SW480 (cell line): ENCODE measurements at places on chromosomes 13 and 19.

GRCh38 chr13:77815330-77815729, 103.3 kb downstream of the EDNRB start:
- no peak for DNase-seq

- DNase-seq, result no peak
These were observed 19.3 kb downstream of the RNASEH2B start for GRCh38 chr13:50928659-50929462.

DNA sequence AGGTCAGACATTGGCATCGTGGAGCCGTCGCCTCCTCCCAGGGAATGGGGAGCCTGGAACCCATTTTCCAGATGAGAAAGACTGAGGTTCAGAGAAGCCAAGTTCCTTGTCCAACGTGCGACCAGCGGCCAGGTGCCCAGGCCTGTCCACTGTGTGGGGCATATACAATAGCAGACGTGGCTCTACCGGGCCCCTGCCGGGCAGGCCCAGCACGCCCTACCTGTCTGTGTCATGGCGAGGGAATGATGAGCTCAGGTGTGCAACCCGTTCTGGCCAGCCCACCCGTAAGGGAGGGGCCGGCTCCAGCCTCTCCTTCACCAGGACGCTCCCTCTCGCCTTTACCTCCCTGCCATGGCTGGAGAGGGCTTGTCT, 837 bp downstream of the GNA15 start:
- no peak for DNase-seq

DNA sequence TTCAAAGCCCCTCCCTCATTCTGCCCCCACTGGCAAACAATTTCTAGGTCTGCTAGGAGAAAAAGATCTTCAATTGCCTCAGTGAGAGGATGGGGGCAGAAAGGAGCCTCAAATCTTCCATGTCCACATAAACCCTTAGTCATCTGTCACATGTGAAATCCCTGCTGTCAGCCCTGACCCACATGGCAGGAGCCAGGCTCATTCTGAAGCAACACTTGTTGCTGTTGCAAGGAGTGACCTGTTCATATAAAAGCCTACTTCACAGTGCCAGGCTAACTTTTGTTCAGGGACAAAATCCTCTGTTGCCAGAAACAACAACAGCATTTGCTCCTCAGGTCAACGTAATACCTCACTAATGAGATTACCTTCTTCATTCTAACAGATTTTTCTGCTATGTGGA, 70.5 kb downstream of the IRS2 start:
- DNase-seq, result no peak

DNA sequence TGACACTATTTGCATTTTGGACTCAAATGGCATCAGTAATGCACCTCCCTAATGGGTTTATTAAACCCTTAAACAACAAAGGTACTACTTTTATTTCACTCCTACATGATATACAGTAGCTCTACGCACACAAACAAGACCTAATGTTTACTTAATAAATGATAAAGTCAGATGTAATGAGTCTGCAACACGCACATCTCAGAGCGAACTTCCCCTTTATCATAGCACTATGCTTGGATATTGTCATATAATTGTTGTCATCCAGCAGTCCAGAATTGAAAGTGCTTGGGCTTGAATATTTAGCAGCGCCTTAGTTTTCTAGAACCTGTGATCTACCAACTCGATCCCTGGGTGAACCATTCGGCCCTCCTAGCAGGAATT, 772 bp downstream of the PARP4 start:
- DNase-seq, result no peak

- no peak for DNase-seq
These were observed 143.4 kb downstream of the NALCN start for GRCh38 chr13:101272886-101273285.

GRCh38 chr19:56566904-56567273, 379 bp upstream of the ZNF470 start:
- DNase-seq, result peak; percentile 38

GRCh38 chr19:39645800-39646411, 9.8 kb upstream of the LGALS16 start:
- no peak for DNase-seq

- DNase-seq, result peak; percentile 50
These were observed 4.0 kb downstream of the SPPL2B start for GRCh38 chr19:2332341-2333026.

DNA sequence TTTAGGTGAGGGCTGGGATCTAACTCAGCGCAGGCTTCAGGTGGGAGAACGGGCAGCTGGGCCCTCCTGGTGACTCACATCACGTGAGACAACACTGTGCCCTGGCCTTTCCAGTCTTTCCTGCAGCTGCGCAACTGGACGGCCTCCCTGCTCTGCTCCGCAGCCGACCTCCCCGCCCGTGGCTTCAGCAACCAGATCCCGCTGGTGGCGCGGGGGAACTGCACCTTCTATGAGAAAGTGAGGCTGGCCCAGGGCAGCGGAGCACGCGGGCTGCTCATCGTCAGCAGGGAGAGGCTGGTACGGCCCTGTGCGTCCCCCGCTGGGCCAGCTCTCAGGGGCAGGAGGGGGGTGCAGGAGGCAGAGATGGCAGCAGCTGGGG, 8.8 kb downstream of the SPPL2B start:
- peak; percentile 76 for DNase-seq

- no peak for DNase-seq
These were observed 4.9 kb downstream of the ERCC1 start for GRCh38 chr19:45418802-45419201.

GRCh38 chr13:37379841-37380240, 218.7 kb downstream of the POSTN start:
- no peak for DNase-seq

- DNase-seq, result no peak
These were observed 1509.9 kb downstream of the SLITRK5 start for GRCh38 chr13:89181041-89181440.

- no peak for DNase-seq
These were observed 36.9 kb downstream of the DHRS12 start for GRCh38 chr13:51767100-51767499.

DNA sequence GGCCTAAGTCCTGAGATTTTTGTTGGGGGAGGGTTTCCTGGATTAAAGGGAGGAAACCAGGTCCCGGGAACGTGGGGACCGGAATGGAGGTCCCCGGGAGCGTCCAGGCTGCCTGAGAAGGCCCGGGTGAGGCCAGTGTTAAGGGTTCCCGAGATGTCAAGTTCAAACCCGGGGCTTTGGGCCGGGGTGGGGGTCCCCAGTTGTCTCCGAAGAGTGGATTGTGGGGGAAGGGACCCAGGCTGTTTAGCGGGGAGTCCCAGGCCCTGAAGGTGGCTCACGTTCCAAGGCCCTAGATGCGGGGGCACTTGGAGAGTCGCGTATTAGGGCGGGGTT, 262 bp downstream of the COX7A1 start:
- DNase-seq, result no peak

DNA sequence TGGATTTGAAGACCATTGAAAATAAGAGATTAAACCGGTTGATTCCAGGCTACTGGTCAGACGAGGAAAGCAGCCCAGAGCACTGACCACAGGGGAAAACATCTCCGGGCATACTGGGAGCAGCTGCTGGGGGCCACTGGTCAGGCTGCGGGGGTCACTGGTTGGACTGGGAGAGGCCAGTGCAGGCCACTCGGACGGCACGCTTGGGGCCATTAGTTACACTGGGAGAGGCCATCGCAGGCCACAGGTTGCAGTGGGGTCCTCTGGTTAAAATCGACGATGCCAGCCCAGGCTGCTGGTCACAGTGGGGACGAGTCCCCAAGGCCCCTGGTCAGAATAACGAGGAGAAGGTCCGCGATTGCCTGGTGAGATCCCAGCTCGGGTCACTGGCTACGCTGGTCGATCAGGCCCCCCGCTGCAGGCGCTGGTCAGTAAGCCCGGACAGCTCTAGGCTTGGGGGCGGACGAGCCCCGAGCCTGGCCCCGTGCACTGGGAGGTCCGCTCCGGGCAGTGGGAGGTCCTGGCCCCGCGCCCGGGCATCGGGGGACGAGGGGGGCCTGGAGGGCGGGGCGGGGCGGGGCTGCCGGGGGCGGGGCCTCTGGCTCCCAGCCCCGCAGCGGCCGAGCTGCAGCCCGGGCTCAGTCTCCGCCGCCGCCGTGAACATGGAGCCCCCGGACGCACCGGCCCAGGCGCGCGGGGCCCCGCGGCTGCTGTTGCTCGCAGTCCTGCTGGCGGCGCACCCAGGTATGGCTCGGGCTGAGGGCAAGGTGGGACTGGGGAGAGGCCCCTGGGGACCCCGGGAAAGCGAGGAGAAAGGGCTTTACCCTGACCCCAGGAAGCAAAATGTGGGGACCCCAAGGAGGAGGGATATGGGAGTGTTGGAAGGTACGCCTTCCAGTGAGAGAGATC, at the start of gene BCAM:
Gene BCAM, plus strand, starts transcription at position 641 of the 909 bp plus-strand sequence. Its CDS starts 22 bp downstream, at position 663.
- DNase-seq, result peak; percentile 41

GRCh38 chr13:106472621-106473020, 62.8 kb downstream of the EFNB2 start:
- DNase-seq, result no peak

DNA sequence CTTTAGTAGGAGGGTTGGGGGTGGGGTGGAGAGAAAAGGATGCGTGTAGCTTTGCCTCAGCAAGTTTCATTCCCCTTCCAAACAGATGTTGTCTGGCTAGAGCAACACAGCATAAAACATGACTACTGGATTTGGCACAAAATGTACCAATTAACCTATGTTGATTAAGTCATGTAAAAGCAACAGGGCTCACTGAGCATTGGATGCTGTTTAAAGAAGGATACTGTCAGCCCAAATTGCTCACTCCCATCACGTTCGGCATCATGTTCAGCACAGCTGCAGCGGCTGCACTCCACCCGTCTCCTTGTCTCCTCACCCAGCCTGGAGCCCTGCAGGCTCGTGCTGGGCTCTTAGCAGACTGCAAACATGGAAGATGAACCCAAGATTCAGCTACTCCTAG, 77.5 kb downstream of the DLEU7 start:
- no peak for DNase-seq

DNA sequence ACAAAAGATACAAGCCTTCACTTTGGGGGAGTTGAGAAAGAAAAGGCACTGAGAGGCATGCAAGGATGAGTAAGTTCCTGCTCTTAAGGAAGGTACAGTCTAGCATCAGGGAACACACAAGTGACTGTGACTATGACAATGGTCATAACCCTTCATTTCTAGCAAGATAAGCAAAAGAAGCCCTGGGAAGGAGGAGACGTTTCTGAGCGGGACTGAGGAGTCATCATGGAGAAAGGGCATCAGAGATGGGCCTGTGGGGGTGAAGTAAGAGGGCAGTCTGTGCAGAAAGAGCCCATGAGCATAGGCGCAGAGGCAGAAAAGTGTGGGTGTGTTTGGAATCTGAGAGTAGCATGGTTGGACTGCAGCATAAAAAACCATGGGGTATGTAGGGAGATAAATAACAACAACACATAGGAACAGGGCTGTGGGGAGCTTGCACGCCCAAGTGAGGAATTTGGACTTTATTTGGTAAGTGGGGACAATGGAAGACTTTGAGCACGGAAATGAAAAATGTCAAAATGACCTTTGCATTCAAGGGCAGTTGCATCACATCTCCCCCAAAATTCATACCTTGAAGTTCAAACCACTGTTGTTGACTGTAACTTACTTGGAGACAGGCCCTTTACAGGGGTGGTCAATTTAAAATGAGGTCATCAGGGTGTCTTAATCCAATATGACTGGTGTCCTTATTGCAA, 86.7 kb downstream of the MBNL2 start:
- no peak for DNase-seq

DNA sequence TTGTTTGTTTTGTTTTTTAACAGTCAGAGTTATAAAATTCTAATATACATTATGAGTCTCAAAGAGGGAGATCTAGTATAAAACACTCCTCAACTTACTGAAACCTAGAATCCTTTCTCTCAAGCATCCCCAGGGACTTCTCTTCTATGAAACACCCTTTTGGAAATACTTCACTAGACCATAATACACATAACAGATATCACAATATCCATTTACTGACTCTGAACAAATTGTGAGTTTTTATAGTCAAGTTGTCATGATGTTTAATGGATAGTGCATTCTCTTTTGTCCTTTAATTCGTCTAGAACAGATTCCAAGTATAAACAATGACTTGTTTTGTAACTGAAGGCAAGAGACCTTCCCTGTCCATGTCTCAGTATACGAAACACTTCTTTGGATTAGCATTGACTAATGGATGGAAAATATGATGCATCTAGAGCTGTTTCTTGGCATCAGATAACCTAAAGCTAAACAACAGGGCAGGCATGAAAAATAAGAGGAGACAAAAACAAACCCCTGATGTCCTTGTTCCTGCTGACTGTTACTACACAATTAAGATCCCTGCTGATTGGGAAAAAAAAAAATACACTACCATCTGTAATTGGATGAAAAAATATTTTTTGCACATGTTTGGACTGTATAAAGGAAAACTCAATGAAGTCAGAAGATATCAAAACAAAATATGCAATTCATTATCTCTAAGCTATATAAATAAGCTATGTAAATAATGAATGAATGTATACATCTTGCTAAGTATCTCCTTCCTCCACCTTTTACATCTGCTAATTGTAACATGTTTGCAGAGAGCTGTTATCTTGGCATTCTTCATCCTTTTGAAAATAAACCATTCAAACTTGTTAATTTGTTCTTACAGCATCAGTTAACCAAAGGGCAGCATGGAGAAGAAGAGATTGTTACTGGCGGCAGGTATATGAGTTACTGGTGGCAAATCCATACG, 214.2 kb downstream of the LACC1 start:
- no peak for DNase-seq

GRCh38 chr19:10587022-10587838, at the start of gene AP1M2:
Gene AP1M2 (minus strand): TSS chr19:10587312. CDS start chr19:10587231, 81 bp downstream.
- no peak for DNase-seq

GRCh38 chr19:50695251-50696093, 24.1 kb downstream of the SHANK1 start:
- DNase-seq, result no peak

GRCh38 chr19:41937525-41938468, 9.5 kb upstream of the ERFL start:
- no peak for DNase-seq

GRCh38 chr13:34391076-34391475, 551.0 kb upstream of the NBEA start:
- peak; percentile 5 for DNase-seq

DNA sequence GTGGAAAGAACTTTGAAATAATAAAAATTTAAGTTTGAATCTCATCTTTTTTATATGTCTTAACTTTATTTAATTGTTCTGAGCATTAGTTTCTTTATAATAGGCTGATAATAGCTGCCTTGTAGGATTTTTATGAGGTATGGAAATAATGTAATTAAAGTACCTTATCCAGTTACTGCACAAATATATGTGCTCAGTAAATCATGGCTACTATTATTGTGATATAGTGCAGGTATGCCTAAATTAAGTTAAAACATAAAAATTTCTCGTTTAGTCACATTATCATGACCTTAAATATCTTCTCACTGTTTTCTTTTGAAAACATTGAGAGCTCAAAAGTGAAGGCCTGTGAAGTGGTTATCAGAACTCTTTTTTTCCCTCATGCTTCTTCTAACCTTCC, 62.9 kb downstream of the NDFIP2 start:
- no peak for DNase-seq

GRCh38 chr19:6198896-6199239, 63.4 kb downstream of the ACSBG2 start:
- DNase-seq, result no peak

DNA sequence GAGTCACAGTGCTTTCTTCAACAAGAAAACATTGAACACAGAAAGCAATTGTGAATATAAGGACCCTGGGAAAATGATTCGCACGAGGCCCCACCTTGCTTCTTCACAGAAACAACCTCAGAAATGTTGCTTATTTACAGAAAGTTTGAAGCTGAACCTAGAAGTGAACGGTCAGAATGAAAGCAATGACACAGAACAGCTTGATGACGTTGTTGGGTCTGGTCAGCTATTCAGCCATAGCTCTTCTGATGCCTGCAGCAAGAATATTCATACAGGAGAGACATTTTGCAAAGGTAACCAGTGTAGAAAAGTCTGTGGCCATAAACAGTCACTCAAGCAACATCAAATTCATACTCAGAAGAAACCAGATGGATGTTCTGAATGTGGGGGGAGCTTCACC, 15.7 kb downstream of the ZNF175 start:
- DNase-seq, result no peak
